Amygdala (tissue), 56 donors: ENCODE measurements at places on chromosomes 3 and 15.

GRCh38 chr3:11810276-11810675 lies 36.4 kb downstream of the TAMM41 start:
- DNase-seq: no peak

GRCh38 chr3:98763076-98763475 lies at the start of gene ST3GAL6:
Gene ST3GAL6, plus strand, starts transcription at chr3:98763340. Its CDS starts 5,101 bp downstream, at chr3:98768441.
- no peak for DNase-seq

- DNase-seq: no peak
These were observed 23.9 kb upstream of the HEG1 start for GRCh38 chr3:125079675-125080045.

DNA sequence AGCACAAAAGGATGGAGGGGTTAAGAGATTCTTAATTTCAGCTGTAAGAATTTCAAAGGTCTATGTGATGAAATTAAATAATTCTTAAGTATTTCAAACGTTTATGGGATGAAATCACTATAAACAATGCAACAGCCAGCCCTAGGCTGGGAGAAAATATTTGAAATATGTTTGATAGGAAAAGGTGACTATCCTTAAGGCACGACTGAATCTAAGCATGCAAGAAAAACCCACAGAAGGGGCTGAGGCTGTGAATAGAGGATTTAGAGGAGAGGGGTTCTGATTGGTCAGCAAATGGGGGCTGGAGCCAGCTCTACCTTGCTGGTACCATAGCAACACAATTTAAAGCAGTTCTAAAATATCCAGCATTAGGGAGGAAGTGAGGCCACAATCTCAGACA lies 220.8 kb upstream of the ATP10A start:
- no peak for DNase-seq

DNA sequence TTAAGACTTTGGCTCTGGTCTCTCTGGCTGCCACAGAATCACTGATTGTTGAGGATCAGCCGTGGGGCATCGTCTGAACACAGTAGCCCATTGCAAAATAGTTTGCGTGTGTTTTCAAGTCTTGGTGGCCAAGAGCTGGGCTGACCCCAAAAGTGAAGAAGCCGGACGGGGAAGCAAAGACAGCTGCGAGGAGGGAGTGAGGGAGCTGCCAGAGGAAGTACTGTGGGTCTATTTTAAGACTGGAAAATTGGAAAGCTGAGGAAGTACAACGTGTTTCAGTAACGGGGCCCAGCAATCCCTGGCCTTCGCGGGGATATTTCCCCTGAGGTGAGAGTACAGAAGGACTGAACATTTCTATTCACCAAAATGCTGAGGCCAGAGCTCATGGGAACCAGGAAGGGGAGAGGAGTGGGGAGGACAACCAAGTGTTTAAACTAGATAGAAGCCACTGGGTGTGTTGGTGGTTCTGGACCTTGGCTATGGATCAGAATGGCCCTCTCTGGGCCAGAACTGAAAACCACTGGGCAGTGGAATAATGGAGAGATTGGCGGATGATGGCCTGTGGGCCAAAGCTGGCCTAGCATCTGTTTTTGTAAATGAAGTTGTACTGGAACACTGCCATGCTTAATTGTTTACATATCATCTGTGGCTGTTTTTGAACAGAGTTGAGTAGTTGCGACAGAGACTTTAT lies 34.1 kb upstream of the LIMD1 start:
- DNase-seq: peak; percentile 48

DNA sequence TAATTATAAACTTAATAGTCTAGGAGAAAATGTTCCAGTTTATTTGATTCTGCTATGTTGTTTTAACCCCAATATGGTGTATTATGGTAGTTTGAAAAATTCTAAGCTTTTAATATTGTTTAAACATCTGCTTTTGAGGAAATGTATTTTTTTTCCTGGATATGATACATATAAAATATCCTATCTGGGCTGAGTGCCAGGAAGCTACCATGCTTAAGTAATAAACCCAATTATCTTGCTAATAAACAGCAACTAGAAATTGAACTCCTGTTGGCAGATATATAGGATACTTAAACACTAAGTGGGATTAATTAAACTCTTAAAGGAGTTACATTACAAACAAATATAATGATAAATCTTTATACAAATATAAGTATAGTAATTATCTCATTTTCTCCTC lies 293.7 kb upstream of the GRM7 start:
- no peak for DNase-seq

GRCh38 chr15:63726491-63726890 lies 107.3 kb downstream of the HERC1 start:
- no peak for DNase-seq

- no peak for DNase-seq
These were observed 340.0 kb upstream of the SATB1 start for GRCh38 chr3:18765161-18765560.

GRCh38 chr3:188295876-188296275 lies 141.9 kb downstream of the LPP start:
- no peak for DNase-seq

GRCh38 chr15:39124155-39124552 lies 456.7 kb upstream of the THBS1 start:
- no peak for DNase-seq

DNA sequence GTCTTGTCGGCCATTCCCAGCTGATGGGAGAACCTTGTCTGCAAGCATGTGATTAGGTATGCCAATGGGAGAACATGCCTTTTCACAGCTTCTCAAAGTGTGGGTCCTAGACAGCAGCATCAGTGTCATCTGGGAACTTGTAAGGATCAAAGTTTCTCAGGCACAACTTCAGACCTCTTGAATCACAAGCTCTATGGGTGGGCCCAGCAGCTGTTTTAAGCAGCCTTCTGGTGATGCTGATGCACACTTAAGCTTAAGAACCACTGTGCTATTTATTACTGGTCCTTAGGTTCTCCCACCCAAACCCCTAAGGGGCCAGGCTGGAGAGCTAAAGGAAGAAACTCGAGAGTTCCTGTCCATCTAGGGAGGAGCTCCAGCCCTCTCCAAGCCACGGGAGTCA lies 453.9 kb upstream of the PROK2 start:
- DNase-seq: no peak

- DNase-seq: no peak
These were observed 278.6 kb downstream of the EDEM1 start for GRCh38 chr3:5466065-5466464.

- DNase-seq: no peak
These were observed 36.8 kb upstream of the CFAP161 start for GRCh38 chr15:81097116-81097889.

GRCh38 chr3:129520960-129521359 lies 7.5 kb upstream of the RHO start:
- DNase-seq: no peak

DNA sequence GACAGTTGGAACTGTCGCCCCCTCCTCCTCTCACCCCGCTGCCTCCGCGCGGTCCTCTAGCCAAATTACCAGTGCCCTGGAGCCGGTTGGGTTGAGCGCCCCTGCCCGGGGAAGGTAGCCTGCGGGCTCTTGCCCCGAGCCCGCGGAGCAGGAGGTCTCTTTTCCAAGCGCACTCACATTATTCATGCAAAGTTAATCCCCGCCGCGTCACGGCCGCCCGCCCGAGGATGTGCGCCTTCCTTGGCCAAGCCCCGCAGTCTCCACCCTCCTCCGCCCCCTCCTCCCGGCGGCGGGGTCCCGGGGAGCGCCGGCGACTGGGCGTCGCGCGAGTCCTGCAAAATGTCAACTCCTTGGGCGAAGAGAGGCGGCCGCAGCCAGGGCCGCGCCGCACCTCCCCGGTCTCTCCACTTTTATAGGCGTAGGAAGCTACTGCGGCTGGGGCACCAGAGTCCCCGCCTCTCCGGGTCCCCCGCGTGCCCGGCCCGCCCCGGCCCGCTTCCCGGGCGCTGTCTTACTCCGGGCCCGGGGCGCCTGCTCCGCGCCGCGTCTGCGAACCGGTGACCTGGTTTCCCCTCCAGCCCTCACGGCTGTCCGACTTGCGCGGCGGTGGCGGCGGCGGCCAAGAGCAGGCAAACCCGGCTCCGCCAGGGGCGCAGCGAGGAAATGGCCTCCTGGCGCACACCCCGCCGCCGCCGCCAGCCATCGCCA lies at the start of gene THRB:
Gene THRB, minus strand, starts transcription at position 233 of the 708 bp plus-strand sequence.
- no peak for DNase-seq

DNA sequence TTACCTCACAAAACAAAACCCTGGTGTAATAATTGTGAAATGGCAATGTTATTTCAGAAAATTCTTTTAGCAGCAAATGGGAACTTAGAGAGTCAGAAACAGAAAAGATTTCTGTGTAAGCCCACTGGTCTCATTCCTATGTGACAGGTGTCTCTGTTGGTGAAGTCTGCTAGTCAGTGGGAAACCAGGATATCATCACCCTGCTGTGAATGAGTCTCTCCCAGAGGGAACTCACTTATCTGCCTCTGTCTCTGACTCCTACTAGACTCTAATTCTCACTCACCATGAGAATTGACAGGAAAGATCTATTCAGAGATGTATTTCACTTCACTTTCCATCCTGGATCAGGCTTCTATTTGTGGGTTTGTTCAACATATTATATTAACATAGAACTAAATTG lies 266.0 kb downstream of the EPHA3 start:
- DNase-seq: no peak

DNA sequence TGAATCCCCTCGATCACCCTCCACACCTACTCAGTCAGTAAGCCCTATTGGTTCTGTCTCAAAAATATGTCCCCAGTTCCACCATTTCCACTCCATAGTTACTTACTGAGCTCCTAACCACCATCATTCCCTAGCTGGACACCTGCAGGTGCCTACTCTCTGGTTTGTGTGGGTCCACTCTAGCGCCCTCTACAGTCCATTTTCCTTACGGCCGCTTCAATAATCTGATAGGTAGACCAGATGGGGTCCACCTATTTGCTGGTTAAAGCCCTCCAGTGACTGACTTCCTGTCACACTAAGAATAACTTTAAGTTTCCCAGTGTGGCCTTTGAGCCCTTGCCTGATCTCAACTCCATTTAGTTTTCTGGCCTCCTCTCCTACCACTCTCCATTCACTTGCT lies 5.0 kb downstream of the GXYLT2 start:
- no peak for DNase-seq

DNA sequence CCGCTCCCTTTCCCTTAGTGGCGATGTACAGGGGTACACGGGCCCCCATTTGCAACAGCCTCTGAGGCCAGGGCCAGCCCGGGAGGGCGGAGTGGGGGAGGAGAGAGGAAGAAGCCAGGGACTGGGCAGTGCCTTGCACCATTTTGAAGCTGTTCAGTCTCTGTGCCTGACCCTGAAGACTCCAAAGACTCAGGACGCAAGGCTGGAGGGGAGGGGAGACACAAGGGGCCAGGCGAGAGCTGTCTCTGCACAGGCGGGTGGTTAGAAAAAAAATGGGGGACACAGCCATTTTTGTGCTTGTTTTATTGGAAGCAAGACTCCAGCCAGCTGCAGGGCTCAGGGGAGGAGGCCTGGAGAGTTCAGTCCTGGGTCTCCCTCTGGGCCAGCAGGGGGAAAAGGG lies 1.6 kb downstream of the RPP25 start:
- no peak for DNase-seq

DNA sequence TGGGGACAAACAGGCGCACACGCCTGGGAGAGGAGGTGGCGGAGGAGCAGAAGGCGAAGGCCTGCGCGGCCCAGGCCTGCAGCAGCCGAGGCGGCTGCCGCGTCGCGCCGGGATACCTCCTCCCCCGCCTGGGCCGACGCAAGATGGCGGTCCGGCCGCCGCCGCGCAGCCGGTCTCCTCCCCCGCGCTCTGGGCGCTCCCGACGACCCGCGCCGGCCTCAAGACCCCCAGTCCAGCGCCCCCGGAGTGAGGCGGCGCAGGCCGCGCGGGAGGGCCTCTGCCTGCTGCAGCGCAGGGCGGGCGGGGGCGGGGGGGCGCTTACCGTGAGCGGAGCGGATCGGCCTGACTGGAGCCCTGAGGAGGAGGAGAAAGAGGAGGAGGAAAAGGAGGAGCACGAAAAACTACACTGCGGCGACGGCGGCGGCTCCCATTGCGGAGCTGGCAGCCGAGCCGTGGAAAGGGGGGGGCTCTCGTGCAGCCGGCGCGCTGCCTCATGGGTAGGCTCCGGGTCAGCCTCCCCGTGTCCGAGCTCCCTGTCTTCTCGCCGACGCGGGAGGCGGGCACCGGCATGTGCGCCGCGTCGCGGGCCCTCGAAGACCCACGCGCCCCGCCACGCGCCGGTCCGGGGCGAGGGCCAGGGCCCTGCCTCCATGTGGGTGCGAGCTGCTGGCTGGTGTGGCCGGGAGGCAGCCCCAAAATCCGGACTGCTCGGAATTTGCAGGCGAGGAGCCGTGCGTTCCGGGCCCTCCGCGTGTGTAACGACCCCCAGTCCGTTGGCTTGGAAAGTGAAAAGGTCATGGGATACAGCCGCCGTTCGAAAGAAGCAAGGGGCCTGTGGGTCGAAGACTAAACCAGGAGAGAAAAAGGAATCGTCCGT lies at the start of gene ZNF280D:
Gene ZNF280D, minus strand, starts transcription at position 374 of the 877 bp plus-strand sequence. CDS start 26,400 bp downstream, outside the sequence.
- DNase-seq: peak; percentile 90

DNA sequence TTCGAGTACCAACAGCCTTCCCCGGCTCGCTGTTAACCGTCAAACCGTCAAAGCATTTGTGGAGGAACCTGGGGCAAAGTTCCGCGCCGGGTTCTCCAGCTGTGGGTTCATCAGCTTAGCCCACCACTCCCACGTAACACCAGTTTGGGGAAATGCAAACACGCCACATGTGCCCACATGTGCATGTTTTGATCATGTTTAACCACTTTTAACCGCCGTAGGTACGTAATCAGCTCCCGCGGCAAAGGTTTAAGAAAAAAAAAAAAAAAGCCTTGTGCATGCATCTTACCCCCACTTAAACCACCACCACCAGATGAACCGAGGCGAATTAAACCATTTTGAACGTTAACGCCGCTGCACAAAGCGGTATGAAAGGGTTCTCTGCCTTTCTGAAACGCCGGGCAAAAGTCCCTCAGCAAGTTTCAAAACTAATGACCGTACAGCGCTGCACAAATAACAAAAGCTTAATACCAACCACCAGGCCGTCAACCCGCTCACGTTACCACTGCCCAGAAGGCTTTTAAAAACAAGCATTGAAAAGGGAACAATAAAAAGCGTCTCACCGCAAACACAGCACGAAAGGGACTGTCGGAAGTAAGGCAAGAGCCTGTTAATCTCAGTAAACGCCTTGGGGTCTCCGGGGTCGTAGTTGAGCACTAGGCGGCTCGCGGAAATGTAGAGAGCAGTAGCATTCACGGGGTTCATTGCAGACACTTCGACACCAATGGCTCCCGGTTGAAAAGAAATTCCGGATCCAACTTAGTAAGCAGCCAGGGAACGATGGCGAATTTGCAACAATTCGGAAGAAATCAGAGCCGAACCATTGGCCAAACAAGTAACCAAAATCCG lies 1.5 kb downstream of the MSL2 start:
- DNase-seq: no peak

DNA sequence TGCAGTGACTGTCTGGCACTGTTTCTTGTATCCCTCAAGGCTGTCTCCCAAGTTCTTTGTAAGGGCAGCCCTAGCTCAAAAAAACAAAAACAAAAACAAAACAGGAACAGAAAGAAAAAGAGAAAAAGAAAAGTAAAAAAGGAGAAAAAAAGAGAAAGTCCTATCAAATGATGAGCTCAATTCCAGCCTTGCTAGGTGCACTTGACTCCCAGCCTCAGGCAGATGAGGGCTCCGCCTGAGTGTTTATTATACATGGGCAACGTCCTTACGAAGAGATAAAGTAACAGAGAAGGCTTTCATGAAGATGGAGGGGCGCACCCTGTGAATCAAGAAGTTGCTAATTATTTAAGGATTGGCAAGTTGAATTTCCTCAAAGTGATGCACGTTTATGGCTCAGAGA lies 175.3 kb downstream of the MEIS2 start:
- no peak for DNase-seq

- no peak for DNase-seq
These were observed 50.8 kb downstream of the CPN2 start for GRCh38 chr3:194300382-194300758.

GRCh38 chr3:33420966-33421365 lies 19.2 kb downstream of the UBP1 start:
- DNase-seq: no peak
